ENCODE measurements at places on chromosomes 13 and 19.

- DNase-seq, result no peak
Measured at GRCh38 chr13:64054321-64054720, 2638.7 kb upstream of the PCDH20 start.

GRCh38 chr19:11404588-11405222 is 14.4 kb downstream of the RGL3 start:
- DNase-seq, result no peak

DNA sequence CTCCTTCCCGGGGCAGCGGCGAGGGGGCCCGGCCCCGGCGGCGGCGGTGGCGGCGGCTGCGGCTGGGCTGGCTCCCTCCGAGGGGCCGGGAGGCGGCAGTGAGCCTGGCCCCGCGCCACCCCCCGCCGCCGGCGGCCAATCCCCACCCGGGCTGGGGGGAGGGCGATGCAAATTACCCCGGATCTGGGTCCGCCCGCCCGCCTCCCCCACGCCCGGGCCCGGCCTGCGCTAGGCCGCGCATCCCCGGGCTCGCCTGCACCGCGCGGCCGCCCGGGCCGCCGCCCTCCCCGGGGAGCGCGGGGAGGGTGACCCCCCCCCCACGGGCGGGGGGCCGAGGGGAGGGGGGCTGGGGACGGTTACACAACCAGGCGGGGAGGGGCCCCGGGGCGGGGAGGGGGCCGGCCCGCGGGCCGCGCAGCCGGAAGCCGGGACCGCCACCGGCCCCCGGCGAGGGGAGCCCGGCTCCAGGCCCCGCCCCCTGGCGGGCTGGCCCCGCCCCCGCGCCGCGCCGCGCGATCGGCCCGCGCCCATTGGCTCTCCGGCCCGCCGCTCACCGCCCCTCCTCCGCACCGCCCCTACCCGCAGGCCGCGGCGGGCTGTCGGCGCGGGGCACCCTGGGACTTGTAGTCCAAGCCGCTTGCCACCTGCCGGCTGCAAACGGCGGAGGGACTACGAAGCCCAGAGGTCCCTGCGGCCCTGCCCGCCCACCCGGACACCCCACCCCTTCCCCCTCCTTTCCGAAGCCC is 1.1 kb downstream of the ZBTB7A start:
- peak; percentile 95 for DNase-seq

DNA sequence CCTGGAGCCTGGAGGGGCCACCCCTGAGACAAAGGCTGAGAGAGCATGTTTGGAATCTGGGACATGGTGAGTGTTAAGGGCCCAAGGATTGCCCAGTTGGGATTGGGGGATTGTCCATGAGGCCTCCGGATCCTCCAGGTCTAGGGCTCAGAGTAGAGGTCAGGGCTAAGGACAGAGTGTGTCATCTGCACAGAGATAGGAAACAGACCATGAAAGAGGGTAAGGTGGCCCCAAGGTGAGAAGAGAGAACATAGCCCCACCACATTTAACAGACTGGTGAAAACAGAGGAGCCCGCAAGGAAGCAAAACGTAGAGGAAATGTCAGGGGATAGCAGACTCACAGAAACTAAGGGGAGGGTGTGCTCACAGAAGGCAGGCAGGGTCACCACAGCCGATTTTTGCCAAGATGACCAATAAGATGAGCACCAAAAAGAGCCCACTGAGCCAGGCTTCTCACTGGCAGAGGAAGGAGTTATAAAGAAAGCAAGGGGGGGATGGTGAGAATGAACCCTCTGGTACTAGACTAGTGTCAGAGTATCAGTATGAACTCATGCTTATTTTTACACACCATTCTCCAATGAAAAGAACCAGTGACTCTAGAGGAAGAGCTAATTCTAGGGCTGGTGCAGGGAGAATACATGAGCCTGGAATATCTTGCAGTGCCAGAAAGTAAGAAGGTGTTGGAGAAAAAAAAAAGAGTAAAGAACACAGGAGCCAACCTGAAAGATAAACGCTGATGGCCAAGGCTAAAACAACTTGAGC is 17.5 kb downstream of the DYRK1B start:
- no peak for DNase-seq

DNA sequence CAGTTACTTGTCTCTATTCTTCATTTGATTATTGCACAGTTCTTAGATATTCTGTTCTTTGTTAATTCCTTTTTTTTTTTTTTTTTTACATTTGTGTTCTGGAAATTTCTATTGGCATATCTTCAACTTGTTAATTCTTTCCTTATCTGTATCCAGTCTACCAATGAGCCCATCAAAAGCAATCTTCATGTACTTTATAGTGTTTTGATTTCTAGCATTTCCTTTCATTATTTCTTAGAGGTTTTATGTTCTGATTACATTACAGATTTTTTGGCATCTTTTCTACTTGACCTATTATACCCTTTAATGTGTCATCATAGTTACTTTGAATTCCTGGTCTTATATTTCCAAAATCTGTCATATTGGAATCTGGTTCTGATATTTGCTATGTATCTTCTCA is 2194.8 kb downstream of the PCDH9 start:
- no peak for DNase-seq

- DNase-seq, result no peak
Measured at GRCh38 chr19:13461536-13461935, 44.7 kb downstream of the CACNA1A start.

DNA sequence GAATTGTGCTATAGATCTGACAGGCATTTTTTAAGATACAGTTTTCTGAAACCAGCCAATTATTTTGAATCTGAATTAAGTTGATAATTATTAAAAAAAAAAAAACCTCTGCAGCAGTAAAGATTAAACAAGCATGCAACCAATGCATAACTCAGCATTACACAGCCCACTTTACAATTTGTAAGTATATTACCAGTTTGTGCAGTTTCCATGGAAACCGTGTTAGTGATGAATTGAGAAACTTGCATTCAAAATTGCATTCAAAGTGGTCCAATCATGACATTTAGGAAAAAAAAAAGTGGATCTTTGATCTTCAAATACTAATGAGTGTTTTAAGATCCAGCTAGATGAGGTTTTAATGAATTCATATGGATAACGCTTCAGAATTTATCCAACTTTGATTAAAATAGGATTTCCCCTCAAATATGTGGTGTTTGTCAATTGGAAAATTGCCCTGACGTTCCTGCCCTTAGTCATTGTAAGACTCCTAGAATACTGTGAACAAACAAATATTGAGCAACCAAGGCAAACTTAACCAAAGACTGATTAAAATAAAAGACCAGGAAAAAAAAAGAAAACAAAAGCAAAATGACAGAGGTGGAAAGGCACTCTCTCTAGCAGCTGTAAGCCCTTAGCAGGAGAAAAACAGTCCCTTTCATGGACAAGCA is 314.8 kb upstream of the MAB21L1 start:
- no peak for DNase-seq

GRCh38 chr13:111429064-111429558 is 108.7 kb downstream of the TEX29 start:
- peak; percentile 32 for DNase-seq

- DNase-seq, result peak; percentile 79
Measured at GRCh38 chr13:40388617-40389016, 277.8 kb downstream of the FOXO1 start.

DNA sequence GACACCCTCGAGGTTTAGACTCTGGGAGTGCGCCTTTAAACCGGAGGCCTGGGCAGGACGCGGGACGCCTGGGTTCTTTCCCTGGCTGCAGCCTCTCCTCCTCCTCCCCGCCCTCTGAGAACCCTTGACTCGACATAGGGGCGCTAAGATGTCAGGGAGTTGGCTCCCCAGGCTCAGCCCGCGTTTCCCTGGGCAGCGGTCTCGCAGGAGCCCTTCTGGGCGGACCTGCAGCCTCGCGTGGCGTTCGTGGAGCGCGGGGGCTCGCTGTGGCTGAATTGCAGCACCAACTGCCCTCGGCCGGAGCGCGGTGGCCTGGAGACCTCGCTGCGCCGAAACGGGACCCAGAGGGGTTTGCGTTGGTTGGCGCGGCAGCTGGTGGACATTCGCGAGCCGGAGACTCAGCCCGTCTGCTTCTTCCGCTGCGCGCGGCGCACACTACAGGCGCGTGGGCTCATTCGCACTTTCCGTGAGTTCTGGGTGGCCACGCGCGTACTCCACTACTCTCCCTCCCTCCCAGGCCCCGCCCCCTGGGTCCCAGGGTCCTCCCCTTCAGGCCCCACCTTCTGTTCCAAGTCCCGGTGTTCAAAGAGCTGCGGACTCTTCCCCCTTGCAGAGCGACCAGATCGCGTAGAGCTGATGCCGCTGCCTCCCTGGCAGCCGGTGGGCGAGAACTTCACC is 1.3 kb downstream of the ICAM5 start:
- DNase-seq, result peak; percentile 54

GRCh38 chr13:36965767-36966166 is 33.4 kb downstream of the ALG5 start:
- no peak for DNase-seq

GRCh38 chr13:100517728-100518127 is 70.9 kb downstream of the GGACT start:
- no peak for DNase-seq

DNA sequence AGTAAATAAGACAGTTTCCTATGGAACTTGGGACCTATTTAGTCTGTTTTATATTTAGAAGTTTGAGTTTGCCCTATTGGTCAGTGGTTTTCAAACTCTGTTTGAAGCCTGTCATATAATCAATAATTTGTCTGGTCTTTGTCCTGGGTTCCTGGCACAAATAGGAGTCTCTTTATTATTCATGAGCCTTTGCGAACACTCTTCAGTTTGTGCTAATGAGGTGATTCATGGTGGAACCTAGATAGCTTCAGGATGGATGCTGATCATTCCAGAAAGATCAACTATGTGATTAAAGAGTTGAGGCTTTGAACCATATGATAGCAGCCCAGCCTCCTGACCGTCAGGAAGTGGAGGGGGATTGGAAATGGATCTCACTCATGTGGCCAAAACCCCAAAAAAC is 10.0 kb upstream of the VWA8 start:
- no peak for DNase-seq

DNA sequence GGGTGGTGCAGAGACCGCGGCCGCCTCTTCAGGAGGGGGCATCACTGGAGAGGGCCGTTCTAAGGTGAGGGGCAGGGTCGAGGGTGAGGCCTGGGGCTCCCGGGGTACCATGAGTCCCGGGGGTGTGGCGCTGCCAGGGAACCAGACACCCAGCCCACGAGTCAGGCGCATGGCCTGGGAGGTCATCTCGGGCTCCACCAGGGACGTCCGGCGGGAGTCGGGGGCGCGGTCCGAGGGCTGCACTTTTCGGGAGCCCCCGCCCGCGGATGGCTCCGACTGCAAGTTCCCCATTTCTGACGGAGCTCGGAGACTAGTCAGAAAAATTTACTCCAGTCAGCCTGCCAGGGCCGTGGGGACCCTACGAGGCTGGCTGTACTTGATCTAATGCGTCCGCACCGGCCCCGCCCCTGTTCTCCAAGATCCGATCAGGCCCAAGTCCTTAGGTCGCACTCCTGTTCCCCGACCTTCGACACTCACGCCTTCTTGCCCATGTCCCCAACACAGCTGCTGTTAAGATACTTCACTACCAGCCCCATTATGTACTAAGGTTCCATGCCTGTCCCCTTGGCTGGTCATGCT is 774 bp downstream of the GGN start:
- DNase-seq, result no peak

DNA sequence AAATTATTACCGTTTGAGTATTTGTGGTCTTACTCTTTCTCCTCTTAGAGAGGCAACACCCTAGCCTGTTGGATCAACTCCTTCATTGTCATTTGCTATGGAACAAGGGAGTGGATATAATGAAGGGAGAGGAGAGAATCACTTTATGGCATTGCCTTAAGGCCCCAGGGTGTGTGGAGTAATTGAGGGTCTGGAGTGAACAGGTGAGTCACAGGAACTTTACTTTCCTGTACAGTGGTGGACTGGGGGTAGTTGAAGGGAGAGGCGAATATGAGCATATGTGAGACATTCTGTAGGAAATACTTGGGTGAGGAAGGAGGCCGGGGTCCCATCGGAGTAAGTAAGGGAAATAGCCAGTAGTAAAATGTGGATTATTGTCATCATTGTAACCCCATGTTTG is 17.0 kb downstream of the DGKH start:
- DNase-seq, result no peak

DNA sequence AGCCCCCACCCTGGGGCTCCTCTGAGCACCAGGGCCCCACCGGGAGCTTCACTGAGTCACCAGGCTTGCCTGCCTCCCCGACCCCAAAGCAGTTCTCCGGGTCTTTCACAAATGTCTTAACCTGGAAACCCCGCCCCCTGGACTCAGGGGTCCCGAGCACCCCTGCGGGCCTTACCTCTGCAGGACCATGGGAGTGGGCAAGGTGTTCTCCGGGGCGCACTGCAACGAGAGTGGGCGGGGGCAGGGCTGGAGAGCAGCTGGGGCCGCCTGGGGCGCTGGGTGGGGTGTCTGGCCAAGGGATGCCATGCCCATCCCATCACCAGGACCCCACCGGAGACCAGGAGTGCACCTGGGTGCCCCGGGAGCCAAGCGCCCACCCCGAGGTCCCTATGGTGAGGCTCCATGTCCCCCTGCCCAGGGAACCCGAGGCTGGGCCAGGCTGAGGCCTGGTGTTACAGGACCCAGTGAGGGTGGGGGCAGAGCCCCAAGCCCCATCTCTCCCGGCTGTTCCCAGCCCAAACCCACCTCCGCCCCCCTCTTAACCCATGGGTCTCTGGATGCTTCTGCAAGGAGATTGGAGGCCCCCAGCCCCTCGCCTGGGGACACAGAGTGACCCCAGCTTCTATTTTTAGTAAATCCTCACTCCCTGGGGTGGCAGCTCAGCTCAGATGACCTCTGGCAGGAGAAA is 10.9 kb downstream of the MKNK2 start:
- DNase-seq, result no peak

DNA sequence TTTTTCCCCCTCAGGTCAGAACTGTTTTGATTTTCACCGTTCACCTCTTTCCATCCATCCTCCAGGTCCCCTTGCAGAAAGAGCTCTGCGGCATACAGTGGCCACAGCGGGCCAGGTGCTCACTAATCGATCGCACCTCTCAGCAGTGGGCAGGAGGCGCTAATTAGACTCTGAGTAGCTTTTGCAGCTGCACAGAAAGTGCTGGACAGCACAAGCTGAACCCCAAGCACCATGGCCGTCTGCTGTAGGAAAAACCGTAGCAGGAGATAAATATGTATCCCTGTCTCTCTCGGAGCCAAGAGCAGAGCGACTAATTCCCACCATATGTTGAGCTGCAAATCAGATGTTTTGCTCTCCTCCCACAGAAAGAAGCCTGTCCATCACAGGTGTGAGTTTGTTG is 54.4 kb downstream of the PEX11G start:
- no peak for DNase-seq

DNA sequence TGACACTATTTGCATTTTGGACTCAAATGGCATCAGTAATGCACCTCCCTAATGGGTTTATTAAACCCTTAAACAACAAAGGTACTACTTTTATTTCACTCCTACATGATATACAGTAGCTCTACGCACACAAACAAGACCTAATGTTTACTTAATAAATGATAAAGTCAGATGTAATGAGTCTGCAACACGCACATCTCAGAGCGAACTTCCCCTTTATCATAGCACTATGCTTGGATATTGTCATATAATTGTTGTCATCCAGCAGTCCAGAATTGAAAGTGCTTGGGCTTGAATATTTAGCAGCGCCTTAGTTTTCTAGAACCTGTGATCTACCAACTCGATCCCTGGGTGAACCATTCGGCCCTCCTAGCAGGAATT is 772 bp downstream of the PARP4 start:
- DNase-seq, result no peak

- no peak for DNase-seq
Measured at GRCh38 chr19:38713227-38713649, 31.0 kb downstream of the CAPN12 start.

- no peak for DNase-seq
Measured at GRCh38 chr19:28468701-28469459, 744.1 kb downstream of the UQCRFS1 start.

Measured in activated CD4-positive, alpha-beta T cell treated with anti-CD3 and anti-CD28 coated beads for 4 hours (primary cell).